ENCODE measurements at places on chromosomes 5 and 9.
A peak's percentile ranks its signal among the peaks of the same experiment; 100 is the strongest.

- no peaks in the 10 kb centered on the region for H3K36me3 ChIP-seq
- no peaks in the 10 kb centered on the region for H3K4me1 ChIP-seq
Observed at GRCh38 chr5:92991581-92992067, 589.4 kb downstream of the NR2F1-AS1 start.

- no peak for DNase-seq
- no peaks in the 10 kb centered on the region for H3K27me3 ChIP-seq
- H3K27ac ChIP-seq: no peak overlapping the region
- peaks cover 1% of the 10 kb centered on the region for H3K4me1 ChIP-seq
- no peaks in the 10 kb centered on the region for H3K36me3 ChIP-seq
Observed at GRCh38 chr9:91530829-91531228, 107.2 kb upstream of the NFIL3 start.

DNA sequence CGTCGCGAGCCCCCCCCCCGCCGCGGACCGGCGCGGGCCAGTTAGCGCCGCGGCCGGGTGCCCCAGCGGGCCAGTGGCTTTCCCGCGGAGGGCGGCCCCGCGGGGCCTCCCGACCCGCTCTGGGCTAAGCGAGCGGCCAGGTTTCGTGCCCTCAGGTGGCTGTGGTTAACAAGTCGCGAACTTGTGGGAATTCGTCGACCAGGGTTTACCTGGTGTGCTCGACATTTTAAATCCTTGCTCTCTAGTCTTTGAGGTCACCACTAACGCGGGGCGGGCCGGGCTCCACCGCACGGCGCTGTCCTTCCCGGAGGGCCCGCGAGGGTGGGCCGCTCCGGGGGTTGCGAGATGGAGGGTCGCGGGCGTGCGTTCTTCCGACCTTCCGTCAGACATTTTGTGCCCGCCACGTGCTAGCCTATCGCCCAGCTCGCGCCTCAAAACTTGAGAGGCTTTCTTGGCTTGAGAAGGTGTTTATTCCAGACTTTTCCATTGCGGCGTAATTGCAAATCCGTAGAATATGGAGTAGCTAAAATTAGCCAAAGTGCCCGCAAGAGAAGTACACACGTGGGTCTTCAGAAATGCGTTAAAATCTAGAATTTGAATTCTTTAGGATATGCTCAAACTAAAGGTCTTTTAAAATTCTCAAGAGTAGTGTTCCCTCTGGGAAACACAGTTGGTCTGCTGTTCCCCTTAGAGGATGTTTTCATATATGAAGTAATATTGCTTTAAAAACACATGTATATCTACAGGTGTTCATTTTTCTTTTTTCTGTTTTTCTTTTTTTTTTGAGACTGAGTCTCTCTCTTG lies 2.1 kb downstream of the ANP32B start:
- H3K27me3 ChIP-seq: peaks cover 26% of the 10 kb centered on the region
- no peak for DNase-seq
- H3K36me3 ChIP-seq: no peaks in the 10 kb centered on the region
- peak overlapping the region; percentile 45 for H3K4me3 ChIP-seq

DNA sequence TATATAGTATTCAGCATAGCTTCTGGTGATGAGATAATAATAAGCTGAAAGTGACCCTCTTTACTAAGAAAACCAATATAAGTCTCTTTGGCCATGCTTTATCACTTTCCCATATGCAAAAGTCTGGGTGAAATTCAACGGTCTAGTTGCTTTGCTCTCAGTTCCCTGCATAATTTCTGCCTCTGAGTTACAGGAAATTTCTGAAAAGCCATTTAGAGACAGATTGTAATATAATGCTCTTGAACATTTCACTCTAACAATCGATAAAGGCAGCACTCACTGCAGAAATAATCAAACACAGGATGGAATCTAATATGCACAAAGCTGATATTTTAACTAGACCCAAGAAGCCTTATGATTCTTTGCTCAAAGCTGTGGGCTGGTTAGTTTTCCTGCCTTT lies 100.1 kb upstream of the LIFR start:
- H3K4me1 ChIP-seq: no peaks in the 10 kb centered on the region
- H3K4me3 ChIP-seq: no peak overlapping the region
- H3K36me3 ChIP-seq: no peaks in the 10 kb centered on the region
- DNase-seq: no peak
- H3K27me3 ChIP-seq: no peaks in the 10 kb centered on the region

DNA sequence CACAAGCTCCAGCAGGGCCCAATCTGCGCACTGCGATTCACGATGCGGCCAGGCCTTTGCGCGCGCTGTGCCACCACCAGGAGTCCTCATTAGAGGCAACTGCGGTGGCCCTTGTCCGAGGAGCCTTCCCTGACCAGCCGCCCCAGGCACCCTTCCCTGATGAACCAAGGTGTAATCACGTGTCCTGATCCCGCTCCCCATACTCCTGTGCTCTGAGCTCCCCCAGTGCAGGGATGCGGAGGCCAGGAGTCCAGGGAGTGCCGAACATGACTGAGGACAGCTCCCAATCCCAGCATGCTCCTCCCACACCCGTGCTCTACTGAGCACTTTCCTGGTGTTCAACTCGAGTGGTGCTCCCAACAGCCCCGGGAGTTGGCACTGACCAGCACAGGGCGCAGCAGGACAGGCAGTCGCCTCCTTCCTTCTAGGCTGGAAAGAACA lies 134.8 kb downstream of the ZNF354C start:
- H3K4me1 ChIP-seq: peaks cover 8% of the 10 kb centered on the region
- no peak overlapping the region for H3K4me3 ChIP-seq
- DNase-seq: no peak
- no peaks in the 10 kb centered on the region for H3K27me3 ChIP-seq
- no peaks in the 10 kb centered on the region for H3K36me3 ChIP-seq

DNA sequence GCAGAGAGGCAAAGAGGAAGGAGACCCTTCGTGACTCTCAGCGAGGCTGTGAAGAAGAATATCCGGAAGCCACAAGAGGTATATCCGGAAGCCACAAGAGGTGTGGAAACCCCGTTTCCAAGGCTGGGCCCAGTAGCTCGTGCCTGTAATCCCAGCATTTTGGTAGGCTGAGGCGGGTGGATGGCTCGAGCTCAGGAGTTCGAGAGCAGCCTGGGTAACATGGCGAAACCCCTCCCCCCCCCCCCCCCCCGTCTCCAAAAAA lies 612 bp upstream of the BBLN start:
- H3K4me3 ChIP-seq: peak overlapping the region; percentile 36
- no peaks in the 10 kb centered on the region for H3K36me3 ChIP-seq
- no peak for DNase-seq
- 0 out of 2 replicates have a peak, but pooled peaks cover 2% of the 10 kb centered on the region for H3K4me1 ChIP-seq
- H3K27me3 ChIP-seq: no peaks in the 10 kb centered on the region

GRCh38 chr5:38657020-38657419 lies 100.6 kb upstream of the LIFR start:
- H3K27me3 ChIP-seq: no peaks in the 10 kb centered on the region
- H3K36me3 ChIP-seq: no peaks in the 10 kb centered on the region
- H3K27ac ChIP-seq: no peak overlapping the region
- H3K4me1 ChIP-seq: no peaks in the 10 kb centered on the region

GRCh38 chr9:14958989-14959388 lies 48.8 kb upstream of the FREM1 start:
- DNase-seq: no peak
- no peak overlapping the region for H3K4me3 ChIP-seq
- H3K4me1 ChIP-seq: no peaks in the 10 kb centered on the region

DNA sequence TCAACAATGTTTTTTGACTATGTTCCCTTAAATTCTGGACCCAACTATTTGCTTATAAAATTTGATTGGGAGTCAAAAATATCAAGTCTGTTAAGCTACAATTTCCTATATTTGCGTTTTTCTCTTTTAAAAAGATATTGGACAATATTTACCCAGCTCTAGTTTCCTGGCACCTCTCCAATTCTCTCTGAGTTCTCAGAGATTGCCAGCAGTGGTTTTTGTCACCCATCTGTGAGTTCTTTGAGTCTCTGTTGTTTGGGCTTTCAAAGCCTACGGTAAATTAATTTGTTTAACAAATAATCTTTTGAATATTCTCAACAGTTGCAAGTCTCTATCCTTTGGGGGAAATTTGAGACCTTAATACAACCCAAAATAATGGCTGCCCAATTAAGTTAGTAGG lies 174.2 kb upstream of the PUM3 start:
- no peak for DNase-seq
- no peaks in the 10 kb centered on the region for H3K27me3 ChIP-seq
- H3K4me1 ChIP-seq: no peaks in the 10 kb centered on the region
- no peaks in the 10 kb centered on the region for H3K36me3 ChIP-seq
- H3K4me3 ChIP-seq: no peak overlapping the region
- no peak overlapping the region for H3K27ac ChIP-seq

DNA sequence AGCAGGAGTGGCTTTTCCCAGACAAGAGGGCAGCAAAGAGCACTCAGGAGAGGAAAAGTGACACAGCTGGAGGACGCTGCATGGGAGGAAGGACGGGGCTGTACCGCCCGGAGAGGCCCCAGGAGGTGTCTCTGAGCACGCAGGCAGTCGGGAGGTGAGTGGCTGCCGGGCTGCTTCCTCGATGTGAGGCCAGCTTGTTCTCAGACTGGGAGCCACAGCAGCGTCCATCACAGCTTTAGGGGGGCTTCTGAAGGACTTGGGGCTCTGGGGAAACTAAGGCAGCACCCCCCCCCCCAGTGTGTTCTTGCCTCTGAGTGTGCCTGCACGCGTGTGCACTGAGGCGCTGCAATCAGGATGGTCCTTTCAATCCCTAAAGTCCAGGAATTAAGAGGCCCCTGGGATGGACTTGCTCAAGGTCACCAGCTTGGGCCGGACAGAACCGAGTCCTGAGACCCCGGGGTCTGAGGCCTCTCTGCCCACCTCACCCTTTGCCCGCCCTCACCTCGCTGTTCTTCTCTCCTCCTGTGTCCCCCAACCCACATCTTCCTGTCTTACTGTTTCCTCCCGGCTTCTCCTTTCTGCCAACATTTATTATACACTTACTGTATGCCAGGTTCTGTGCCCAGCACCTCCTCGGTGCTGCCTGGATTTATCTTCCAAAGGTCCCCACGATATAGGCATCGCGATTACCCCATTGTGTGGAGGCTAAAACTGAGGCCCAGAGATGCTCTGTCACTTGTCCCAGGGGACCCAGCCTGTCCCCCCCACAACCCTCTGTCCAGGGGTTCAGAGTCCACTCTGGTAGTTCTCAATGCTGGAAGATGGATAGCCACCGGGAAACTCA lies 32.9 kb downstream of the FAM163B start:
- H3K36me3 ChIP-seq: no peaks in the 10 kb centered on the region
- H3K4me1 ChIP-seq: no peaks in the 10 kb centered on the region
- no peak for DNase-seq

GRCh38 chr9:18208166-18209059 lies 265.5 kb upstream of the ADAMTSL1 start:
- peak; percentile 67 for DNase-seq
- H3K4me1 ChIP-seq: no peaks in the 10 kb centered on the region
- no peaks in the 10 kb centered on the region for H3K27me3 ChIP-seq
- H3K4me3 ChIP-seq: no peak overlapping the region
- H3K36me3 ChIP-seq: no peaks in the 10 kb centered on the region
- H3K27ac ChIP-seq: no peak overlapping the region

Data from iPS DF 6.9 (cell line).